Activated naive CD4-positive, alpha-beta T cell treated with anti-CD3 and anti-CD28 coated beads, Interleukin-2, amount 10 ng/mL, durations not matched to agents 7 days and 5 days (primary cell): ENCODE measurements at places on chromosomes 1 and 21.

DNA sequence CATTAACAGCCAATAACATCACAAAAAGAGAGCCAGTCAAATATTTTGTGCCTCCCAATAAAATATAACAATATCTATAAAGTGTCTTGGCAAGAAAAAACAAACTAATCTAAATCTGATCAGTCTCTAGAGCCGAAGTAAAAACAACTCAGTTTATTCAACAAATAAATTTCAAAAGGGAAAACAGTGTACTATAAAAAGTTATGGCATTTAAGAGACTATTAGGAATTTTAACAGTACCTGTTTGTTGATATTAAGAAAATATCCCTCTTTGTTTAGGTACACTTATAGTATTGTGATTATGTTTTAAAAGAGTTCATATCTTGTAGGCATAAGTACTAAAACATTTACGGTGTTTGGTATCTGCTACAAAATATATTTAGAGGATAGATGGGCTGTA is 36.6 kb upstream of the C1orf53 start:
- no peak for DNase-seq

DNA sequence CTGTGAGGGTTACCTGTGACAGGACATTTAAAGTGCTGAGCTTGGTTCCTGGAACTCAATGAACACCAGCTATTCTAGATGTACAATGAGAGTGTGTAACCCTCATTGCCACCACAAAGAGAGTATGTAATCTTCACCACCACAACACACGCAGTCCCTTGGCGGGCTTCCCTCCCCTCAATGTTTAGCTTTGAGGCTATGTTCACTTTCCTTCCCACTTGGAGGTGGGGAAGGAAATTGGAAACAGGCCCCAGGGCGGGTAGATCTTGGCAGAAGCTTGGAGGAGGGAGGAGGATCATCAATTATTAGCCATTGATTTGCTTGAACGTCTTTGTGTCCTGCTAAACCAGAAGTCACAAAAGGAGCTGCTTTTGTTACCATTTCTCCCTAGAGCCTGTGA is 8.3 kb upstream of the COL16A1 start:
- DNase-seq = no peak

DNA sequence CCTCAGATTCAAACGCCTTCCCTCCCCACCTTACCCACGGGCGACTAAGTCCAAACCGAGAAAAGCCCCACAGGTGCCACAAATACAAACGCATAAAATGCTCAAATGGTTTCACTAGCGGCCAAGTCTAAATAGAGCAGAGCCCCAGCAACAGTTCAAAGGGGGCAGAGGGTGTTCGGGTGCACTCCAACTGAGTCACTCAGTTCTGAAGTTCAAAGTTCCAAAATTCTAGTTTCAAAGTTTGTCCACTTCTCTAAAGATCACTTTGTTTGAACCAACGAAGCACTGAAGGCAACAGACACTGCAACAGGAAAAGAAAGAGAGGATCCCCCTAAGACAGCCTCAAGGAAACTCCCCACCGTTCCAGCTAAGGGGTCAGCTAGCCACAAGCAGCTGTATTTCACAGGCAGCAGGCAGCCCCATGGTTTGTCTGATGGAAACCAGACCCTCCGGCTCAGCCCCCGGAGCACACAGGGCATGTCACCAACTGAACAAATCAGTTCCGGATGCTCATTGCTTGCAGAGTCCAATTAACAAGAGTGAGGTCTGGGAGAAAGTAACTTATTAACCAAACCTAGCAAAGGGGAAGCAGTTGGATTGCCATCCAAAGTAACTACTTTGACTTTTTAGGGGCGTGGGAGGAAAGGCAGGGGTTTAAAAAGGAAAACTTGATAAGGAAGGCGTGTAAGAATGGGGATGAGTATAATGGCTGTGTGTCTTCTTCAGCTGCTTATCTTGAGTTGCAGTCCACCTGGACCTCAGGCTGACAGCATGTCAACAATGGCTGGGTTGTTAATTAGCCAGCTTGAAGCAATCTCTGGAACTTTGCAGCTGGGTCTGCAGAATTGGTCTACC is 1423.9 kb upstream of the PRMT6 start:
- DNase-seq = no peak

DNA sequence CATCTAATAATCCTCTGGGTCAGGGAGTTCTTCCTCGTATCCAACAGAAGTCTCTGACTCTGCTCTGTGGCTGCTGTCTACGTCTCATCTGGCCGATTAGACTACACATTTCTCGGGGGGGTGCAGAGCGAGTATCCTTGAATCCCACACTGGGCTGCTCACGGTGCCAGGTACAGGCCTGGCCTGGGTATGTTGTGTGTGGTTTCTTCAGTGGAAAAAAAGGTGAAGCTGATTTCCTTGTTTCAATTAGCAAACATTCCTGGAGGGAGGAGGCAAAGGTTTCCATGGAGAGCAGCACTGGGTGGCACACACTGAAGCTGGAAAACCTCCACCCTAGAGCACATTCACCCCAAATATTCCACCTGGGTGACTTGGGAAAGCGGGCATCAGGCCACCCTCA is 2.0 kb upstream of the RAB7B start:
- DNase-seq = no peak

DNA sequence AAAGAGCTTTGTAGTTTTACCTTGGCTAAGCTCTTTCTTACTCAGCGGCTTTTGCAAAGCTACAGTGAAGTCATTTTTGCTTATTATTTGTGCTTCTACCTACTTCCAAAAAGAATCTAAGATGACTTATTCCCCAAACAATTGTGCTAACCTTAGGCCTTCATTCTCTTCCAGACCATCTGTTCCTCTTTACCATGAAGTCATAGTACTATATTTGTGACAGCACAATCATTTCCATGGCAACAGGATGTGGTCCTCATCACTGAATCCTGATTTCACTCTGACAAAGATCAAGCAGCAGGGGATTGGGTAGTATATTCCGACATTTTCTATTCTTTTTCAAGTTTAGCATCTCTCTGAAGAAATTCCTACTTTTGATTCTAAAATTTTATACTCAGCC is 24.8 kb upstream of the NMNAT2 start:
- no peak for DNase-seq

DNA sequence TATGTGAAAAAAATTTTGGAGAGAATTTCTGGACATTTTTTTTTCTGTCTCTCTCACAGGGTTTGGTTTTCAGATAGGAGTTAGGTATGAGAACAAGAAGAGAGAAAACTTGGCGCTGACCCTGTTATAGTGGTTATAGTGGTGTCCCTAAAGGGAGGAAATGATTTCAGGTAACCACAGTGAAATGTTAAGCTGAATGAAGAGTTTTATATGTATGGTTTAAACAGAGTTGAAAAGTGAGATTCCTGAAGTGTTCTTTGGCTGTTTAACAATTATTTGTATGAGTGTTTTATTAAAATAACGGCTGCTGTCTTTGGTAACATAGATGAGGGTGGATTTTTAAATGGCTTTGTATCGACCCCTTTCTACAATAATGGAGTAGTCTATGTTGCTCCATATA is 6.3 kb downstream of the RBM15 start:
- DNase-seq = no peak

DNA sequence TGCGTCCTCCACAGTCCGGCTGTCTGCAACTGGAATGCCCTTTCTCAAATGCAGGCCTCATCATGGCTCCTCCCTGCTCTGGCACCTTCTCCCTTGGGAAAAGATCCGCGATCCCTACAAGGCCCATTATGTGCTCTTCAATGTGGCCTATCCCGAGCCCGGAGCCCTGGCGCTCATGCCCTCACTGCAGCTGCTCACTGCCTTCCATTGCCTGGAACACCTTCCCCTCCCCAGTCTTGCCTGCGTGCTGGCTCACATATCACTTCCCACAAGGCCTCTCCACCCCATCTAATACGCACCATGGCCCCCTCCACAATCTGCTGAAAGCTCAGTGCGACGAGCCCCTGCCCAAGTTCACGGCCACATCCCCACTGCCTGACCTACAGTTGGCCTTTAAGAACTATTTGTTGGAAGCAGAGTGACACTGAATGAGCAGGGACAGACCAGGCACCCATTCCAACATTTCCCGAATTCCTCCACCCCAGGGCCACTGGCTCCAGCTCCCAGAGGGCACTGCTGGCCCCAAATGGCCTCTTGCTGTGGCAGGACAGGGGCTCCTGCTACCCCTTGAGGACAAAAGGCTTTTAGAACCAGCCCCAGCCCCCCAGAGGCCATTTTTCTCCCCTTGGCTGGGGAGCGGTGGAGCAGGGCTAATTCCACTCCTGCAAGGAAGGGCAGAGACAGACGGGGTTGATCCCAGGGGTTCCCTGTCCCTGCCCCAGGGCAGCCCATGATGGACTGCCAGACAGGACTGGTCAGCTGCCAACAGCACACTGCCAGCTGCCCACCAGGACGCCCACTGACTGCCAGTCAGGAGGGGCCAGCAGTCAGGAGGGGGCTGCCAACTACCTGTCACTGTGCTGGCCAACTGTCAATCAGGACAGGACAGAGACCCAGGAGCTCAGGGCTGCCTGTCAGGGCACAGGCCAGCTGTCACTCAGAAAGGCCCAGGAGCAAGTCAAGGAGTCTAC is 64.8 kb downstream of the DHRS3 start:
- DNase-seq = no peak

DNA sequence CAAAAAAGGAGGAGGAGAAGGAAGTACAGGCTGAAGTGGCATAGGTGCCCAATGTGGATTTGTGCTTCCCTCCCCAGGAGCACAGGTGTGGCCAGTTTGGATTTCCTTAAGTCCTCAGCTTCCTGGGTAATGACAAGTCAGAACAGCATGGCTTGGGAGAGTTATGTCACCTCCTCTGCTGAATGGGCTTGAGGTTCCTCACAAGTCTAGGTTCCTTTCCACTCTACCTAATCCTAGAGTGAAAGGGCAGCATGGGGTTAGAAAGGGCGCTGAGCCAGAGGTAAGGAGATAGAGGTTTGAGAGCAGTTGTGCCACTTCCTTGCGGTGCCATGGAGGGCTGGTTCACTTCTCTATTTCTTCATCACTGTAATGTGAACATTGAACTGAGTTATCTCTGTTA is 35.5 kb upstream of the IL20 start:
- DNase-seq = peak; percentile 29

DNA sequence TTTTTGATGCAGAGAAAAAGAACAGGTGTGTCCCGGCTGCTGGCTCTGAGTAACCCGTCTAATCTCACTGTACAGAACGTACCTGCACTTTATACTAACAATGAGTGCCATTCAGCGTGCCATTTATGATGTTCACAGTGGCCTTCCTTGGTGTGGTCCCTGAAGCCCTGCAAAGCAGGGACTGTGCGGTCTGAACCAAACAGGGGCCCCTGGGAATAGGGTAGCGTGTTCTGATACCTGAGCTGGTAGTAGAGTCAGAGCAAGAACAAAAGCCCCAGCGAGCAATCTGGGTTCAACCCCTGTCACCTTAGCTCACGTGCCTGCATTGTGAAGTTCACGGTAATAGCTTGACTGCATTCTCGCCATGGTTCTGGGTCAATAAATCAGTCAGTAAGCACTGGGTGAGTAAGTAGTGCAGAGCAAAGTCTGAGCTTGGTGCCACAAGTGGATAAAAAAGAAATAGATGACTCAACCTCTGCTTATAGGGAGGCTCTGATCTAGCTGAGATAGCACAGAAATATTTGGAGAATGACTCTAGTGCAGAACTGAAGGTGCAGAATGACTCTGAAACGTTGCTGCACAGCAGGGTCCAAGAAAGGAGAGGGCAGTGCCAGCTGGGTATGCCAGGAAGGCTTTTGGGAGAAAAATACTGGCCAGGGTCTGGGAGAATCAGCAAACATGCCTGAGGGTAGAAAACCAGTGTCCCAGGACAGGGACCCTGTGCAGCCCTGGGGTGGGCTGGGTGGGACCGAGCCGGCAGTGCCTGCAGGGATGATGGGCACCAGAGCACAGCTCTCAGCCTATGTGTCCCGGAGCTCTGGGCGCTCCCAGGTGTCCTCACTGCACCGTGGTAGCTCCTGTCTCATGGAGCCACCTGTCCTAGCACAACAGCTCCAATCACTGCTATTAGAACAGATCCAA is 125.9 kb downstream of the RHOU start:
- no peak for DNase-seq

GRCh38 chr1:115811140-115811828 is 29.6 kb downstream of the NHLH2 start:
- no peak for DNase-seq

DNA sequence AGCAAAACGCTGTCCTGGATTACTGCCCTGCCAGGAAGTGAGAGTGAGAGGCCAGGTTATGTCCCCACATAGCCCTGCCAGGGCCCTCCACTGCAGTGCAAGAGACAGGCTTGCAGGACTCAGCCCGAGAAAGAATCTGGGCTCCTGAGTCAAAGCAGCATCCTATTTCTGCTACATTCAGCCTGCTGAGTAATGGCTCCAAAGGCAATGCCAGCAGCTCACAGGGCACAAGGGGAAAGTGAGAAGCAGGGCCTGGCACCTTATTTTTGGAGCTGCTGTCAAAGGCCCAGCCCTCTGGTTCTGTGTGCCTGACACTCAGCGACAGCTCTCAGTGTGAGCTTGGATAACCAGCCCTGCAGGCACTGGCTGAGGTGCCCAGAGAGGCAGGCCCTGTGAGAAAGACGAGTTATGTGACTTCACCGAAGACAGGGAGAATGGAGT is 83.9 kb downstream of the DTL start:
- no peak for DNase-seq

DNA sequence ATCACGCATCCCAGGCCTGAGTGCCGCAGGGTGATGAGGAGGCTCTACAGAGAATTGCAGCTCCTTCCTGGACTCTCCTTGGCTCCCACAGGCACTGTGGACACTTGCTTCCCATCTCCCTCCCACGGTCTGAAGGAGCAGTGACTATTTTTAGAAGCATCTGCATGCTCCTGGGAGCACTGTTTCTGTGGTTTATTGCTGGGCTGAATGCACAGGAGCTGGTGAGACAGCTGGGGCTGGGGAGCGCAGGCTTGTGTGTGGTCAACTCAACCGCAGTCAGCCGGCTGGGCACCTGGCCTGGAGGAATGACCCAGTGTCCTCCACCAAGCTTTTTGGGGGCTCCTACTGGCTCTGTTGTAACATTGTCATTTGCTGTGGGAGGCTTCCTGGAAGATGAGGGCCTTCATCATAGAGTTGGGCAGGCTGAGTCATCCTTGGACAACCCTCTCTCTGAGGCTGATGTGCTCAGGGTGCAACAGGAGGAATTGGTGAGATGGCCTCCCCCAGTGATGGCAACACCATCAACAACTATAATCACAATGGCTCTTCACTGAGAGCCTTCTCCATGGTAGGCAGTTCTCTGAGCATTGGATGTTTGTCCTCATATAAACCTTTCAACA is 1.7 kb downstream of the NFASC start:
- DNase-seq = no peak

DNA sequence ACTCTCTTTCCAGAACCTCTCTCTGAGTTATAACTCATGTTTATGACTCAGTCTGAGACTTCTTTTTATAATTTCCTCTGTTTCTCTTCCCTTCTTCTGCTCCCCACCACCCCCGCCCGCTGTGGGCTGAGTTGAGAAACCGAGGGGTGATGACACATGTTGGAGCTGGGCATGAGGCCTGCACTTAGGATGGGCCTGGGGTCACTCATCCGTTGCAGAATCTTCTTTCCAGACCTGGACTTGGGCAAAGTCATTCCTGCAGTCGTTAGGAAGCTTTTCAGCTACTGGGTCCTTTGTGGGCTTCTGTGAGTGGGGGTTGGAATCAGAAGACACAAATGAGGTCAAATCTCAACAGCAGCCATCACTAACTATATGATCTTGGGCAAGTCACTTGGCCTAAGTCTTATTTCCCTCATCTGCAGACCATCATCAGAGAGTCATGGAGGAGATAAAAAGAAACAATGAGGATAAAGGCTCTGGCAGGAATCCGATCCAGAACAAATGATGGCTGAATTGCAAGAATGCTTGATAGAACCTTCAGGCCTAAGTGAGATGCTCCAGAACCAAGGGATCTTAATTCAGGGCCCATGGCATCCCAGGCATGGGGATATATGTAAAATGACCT is 53.4 kb downstream of the RPS6KA1 start:
- DNase-seq = no peak

GRCh38 chr1:17342014-17342441 is 30.0 kb upstream of the PADI6 start:
- DNase-seq = no peak
